ENCODE measurements at places on chromosomes 1 and 21. TPM values are rescaled to one million over a fixed set of nuclear protein-coding genes. Genes with fewer than 3 reads are reported as not detected.

The PBX1 gene
- polyA plus RNA-seq: 43.7 TPM

The GPA33 gene
- not detected for polyA plus RNA-seq

The ENAH gene
- polyA plus RNA-seq: 40.1 TPM

The ELAPOR1 gene
- polyA plus RNA-seq: 0.15 TPM

The NRAS gene
- polyA plus RNA-seq: 8.7 TPM

The MPL gene
- polyA plus RNA-seq: 0.63 TPM

The XKR8 gene
- polyA plus RNA-seq: 6.0 TPM

The ZBTB21 gene
- polyA plus RNA-seq: 4.1 TPM

The ETV3L gene
- not detected for polyA plus RNA-seq

The NTRK1 gene
- not detected for polyA plus RNA-seq

The DUSP12 gene
- 26.4 TPM for polyA plus RNA-seq

The GPR52 gene
- 0.17 TPM for polyA plus RNA-seq

The UBASH3A gene
- polyA plus RNA-seq: 0.85 TPM

The RIPPLY3 gene
- polyA plus RNA-seq: not detected

The GBP2 gene
- 237 TPM for polyA plus RNA-seq

The THEM5 gene
- not detected for polyA plus RNA-seq

The CD247 gene
- 3.3 TPM for polyA plus RNA-seq

The PGLYRP3 gene
- not detected for polyA plus RNA-seq

The ZSWIM5 gene
- polyA plus RNA-seq: 6.9 TPM

The EXTL1 gene
- polyA plus RNA-seq: 1.5 TPM

The TMEM51 gene
- polyA plus RNA-seq: 19.4 TPM

The C1orf87 gene
- 4.4 TPM for polyA plus RNA-seq

The TMEM200B gene
- polyA plus RNA-seq: 26.3 TPM

The TSPAN2 gene
- polyA plus RNA-seq: 3.5 TPM

The S100A11 gene
- 449 TPM for polyA plus RNA-seq

The CORT gene
- polyA plus RNA-seq: 0.11 TPM

The CFAP74 gene
- polyA plus RNA-seq: 0.18 TPM

The EVA1C gene
- 46.6 TPM for polyA plus RNA-seq

The FCRL2 gene
- polyA plus RNA-seq: not detected

The CELA3B gene
- not detected for polyA plus RNA-seq

The KRTAP26-1 gene
- not detected for polyA plus RNA-seq

The MLLT11 gene
- polyA plus RNA-seq: 1.1 TPM

The OR10J1 gene
- polyA plus RNA-seq: not detected

The TGFB2 gene
- polyA plus RNA-seq: 11.7 TPM

The LCA5L gene
- polyA plus RNA-seq: 2.1 TPM

The AIRE gene
- polyA plus RNA-seq: not detected

The SLC45A3 gene
- polyA plus RNA-seq: 3.5 TPM

The CHI3L1 gene
- polyA plus RNA-seq: 6.4 TPM

The ADAMTS4 gene
- polyA plus RNA-seq: 19.4 TPM

The GNG4 gene
- 62.4 TPM for polyA plus RNA-seq

The IRF6 gene
- 0.80 TPM for polyA plus RNA-seq

The MIXL1 gene
- 0.23 TPM for polyA plus RNA-seq

The ITLN2 gene
- 7.6 TPM for polyA plus RNA-seq

The FAM229A gene
- polyA plus RNA-seq: 13.2 TPM
